ENCODE measurements at places on chromosomes 4 and X.

DNA sequence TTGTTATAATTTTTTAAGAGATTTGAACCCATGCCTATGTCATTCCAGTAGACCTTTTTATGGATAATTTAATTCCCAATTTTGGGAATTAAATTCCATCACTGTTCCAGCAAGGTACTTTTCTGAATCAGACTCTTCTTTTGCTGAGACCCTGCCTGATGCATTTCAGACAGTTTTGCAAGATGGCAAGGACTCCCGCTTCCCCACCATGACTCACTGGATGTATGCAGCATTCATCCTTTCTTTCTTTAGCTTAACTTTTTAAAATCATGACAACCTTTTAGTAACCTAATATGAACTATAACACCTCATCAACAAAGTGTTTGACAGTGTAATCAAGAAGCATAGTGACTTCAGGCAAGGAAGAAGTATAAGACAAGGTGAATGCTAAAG lies 178.1 kb upstream of the LEF1 start:
- peak; percentile 66 for DNase-seq

GRCh38 chrX:68843992-68844391 lies 15.2 kb downstream of the EFNB1 start:
- no peak for DNase-seq

DNA sequence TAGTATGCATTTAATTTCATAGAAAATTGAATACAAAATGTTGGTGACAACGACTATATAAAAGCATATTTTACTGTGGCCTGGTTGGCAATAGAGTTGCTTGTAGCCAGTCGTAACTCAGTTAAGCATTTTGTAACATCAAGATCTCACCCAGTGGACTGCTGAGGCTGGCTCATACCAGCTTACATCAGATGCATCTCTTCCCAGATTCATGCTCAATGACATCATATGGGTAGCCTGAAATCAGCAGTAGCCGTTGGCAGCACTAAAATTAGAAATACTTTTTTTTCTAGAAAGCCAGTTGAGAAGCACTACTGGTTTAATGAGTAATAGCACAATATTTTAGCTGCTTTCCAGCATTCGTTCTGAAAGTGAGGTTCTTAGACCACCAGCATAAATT lies 341.2 kb downstream of the TECRL start:
- DNase-seq: peak; percentile 1

DNA sequence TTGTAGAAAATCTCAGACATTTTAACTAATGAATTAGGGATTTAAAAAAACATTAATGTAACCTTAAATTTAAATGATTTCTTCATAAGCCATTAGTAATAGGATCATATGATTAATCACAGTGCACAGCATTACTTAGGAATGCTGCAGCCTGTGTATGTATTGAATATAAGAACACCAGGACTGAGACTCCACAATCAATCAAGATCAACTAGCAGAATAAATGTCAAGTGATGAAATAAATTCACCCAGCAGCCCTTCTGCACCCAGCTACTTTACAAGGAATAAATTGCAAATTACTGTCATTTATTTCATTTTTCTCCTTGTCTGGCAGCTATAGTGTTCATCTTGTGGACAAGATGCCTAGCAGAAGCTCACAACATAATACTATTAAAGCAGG lies 46.5 kb downstream of the NEIL3 start:
- DNase-seq: peak; percentile 59

DNA sequence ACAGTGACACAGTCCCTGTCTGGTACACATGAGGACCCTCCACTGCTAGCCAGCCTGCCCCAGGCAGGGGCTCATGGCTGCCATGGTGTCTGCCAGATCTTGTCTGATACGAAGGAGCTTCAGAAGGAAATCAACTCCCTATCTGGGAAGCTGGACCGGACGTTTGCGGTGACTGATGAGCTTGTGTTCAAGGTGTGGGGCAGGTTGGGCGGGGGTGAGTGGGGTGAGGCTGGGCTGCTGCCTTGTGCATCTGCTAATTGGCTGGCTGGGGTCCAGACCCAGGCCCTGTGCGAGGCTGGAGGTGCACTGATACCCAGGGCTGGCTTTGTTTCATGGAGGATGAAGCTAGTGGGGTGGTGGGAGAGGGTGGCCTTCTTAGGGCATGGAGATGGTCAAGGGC lies 13.8 kb downstream of the CCDC22 start:
- DNase-seq: no peak

GRCh38 chr4:79073471-79073870 lies 134.2 kb upstream of the PAQR3 start:
- no peak for DNase-seq

- no peak for DNase-seq
Observed at GRCh38 chr4:35986537-35986936, 257.8 kb downstream of the ARAP2 start.

GRCh38 chr4:15917297-15917696 lies 21.2 kb downstream of the FGFBP1 start:
- peak; percentile 81 for DNase-seq

- DNase-seq: no peak
Observed at GRCh38 chr4:185019456-185020292, 1.4 kb downstream of the HELT start.

GRCh38 chr4:181264893-181265292 lies 978.3 kb upstream of the TENM3 start:
- no peak for DNase-seq

DNA sequence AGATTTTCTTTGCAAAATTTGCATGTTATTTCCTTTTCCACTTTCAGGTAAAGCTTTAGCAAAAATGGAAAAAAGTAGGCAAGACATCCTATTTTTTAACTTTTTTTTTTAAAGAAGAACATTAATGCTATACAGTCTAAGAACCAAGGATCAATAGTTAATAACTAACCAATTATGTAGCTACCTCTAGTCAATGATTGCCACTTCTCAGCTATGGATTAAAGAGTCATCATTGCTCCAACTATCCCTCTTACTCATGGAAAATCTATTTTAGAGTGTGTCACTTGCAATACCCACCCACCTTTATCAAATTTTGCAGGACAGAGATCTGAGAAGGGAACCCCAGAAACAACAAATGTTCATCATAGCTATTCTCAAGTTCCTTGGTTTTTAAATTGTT lies 223.1 kb downstream of the ANK2 start:
- no peak for DNase-seq

DNA sequence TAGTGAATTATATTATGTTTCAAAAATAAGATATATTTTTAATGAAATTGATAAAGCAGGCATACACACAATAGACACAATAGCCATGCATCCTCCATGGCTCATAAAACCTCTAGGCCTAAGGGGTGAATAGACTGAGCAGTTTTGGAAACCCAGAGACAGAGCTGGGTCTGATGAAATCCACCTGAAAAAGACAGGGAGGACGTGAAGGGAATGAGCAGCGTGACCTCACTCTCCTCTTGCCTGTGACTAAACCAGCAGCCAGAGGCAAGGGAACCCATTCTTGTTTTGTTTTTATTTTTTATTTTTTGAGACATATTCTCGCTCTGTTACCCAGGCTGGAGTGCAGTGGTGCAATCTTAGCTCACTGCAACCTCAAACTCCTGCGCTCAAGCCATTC lies 424.4 kb upstream of the FAM241A start:
- DNase-seq: no peak

DNA sequence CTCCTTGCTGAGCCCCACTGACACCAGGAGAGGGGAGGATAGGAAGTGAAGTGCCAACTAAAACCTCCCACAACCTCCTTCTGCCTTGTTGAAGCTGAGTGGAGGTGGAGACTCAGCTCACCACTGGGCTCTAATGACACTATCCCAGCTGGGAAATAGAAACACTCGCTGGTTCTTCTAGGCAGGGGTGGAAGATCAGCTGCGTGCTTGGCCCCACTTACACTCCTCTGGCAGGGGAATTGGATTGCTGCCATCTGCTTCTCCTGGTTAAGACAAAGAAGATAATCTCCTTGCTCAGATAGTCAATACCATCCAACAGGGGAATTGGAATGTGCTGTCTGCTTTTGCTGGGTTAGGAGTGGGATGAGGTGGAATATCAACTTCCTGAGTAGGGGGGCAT lies 392.5 kb downstream of the ZNF674 start:
- no peak for DNase-seq

GRCh38 chr4:157582141-157582540 lies 361.6 kb downstream of the GRIA2 start:
- DNase-seq: no peak

- DNase-seq: no peak
Observed at GRCh38 chrX:16986169-16986568, 39.7 kb downstream of the REPS2 start.

DNA sequence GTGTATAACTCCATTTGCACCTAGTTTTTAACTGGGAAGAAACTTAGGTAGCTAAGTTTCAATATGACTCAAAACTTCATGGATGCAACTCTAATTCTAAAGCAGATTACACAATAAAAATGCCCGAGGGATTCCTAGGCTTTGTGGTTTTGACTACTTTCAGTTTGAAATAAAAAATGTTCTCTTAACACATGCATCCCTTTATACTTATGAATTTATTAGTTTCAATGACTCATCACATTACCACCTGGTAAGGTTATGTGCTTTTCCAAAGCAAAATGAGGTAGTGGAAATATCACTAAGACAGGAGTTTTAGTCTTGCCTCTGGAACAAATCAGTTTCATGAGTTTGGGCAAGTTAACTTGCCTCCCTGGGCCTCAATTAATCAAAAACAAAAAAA lies 125.5 kb downstream of the OPHN1 start:
- peak; percentile 78 for DNase-seq
